Stimulated activated CD4-positive, alpha-beta T cell treated with anti-CD3 and anti-CD28 coated beads, Interleukin-15, amount 100 ng/mL, for 48 hours (primary cell): ENCODE measurements at places on chromosomes 2 and 18.

- no peak for DNase-seq
Measured at GRCh38 chr2:237547841-237548416, 18.4 kb upstream of the PRLH start.

DNA sequence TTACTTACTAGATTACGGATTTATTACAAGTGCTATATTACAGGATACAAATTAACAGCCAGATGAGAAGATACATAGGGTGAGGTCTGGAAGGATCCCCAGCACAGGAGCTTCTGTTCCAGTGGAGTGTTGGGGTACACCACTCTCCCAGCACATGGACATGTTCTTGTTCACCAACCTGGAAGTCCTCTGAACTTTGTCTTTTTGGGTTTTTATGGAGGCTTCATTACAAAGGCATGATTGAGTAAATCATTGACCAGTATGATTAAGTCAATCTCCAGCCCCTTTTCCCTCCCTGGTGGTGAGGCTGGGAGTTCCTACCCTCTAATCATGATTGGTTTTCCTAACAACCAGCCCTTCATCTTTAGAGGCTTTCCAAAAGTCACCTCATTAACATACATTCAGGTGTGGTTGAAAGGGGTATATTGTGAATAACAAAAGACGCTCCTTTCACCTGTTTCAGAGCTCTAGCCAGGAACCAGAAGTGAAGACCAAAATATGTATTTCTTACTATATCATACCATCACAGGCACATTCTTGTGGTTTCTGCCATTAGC is 38.3 kb downstream of the APLF start:
- DNase-seq, result no peak

DNA sequence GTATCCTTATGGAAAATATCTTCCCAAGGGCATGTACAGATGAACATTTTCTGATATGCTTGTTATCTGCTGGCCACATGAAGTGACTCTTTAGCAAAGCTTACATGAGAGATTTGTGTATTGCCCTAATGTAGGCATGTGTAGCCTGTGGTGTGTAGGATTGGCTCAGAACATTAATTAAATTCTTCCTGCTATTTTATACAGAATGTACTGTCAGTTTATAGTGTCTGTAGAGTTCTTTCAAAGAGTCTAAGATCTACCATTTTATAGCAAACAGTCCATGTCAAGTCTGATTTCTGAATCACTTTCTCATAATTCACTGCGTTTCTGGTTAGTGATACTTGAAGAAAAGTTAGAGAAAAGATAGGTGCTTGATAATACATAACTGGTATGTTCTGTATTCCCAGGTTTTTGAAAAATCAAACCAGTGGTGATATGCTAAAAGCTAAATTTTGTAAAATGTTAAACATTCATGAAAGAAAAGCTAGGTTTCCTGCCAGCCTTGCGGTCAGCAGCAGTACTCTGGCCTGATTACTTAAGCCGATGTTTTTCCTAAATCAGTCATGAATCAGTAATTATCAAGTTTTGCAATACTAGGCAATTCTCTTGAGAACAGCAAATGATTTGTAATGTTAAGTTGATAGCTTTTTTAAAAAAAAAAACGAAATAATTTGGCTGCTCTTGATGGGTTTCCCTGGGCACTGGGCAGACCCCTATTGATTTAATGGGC is 30.9 kb upstream of the EFEMP1 start:
- DNase-seq, result no peak

DNA sequence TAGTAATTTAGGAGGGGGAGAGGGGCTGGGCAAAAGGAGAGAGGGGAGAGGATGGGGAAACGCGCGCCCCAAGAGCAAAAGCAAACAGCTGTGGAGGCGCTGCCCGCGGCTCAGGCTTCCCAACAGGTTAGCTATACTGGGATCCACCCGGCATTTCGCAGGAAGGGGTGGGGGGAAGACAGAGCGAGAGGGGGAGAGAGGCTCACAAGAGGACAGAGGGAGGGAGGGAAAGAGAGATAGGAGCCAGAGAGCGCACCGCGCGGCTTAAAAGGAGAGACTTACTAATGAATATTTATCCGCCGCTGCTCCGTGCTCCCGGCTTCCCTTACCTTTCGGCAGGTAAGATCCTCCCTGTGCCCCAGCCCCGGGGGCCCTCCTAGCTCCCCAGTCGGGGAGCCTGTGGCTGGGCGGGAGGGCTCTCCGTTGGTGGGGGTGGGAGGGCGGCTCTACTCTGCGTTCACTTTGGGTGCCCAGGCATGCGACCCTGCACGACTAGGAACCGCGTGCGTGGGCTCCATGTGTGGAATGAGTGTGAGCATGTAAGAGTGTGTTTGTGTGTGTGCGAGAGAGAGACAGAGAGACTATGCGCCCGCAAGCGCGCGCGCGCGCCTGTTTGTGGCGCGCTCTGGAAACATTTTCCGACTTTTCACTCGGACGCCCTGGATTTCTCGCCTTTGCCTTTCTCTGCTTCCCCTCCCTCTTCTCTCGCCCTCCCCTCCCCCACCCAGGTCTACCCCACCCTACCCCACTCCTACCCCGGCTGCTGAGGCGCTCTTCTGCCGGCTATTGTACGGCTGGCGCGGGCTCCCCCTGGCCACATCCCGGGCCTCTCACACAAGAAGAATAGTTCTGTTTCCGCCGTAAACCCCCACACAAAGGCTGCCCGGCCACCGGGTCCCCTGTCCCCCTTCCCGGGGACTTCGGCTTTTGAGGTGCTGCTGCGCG is 7.2 kb upstream of the SIX3 start:
- no peak for DNase-seq

DNA sequence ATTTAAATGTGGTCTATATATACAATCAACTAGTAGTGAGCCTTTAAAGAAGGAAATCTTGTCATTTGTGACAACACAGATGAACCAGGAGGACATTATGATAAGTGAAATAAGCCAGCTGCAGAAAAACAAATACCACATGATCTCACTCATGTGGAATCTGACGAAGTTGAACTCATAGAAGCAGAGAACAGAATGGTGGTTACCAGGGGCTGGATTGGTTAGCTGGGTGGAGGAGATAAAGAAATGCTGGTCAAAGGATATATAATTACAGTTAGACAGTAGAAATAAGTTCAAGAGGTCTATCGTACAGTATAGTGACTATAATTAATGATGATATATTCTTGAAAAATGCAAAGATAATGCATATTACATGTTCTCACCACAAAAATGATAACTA is 267.9 kb downstream of the FBXO15 start:
- no peak for DNase-seq

GRCh38 chr2:36441065-36441625 is 85.6 kb downstream of the CRIM1 start:
- DNase-seq, result no peak
